ENCODE measurements at places on chromosomes 1 and 21. TPM values are rescaled to one million over a fixed set of nuclear protein-coding genes. Genes with fewer than 3 reads are reported as not detected.

IARS2 gene
- total RNA-seq, result 89.2 TPM

FTCD gene
- 0.17 TPM for total RNA-seq

SELENBP1 gene
- 5.3 TPM for total RNA-seq

WNT9A gene
- total RNA-seq, result 1.8 TPM

MOB3C gene
- 13.4 TPM for total RNA-seq

TSNAX gene
- total RNA-seq, result 38.0 TPM

KRTAP19-1 gene
- total RNA-seq, result not detected

DMBX1 gene
- not detected for total RNA-seq

KCNA3 gene
- not detected for total RNA-seq

NBPF10 gene
- total RNA-seq, result 0.28 TPM

KCNJ15 gene
- total RNA-seq, result 1.4 TPM

NTRK1 gene
- total RNA-seq, result not detected

IVL gene
- total RNA-seq, result not detected

RIMS3 gene
- 0.28 TPM for total RNA-seq

ASCL5 gene
- total RNA-seq, result not detected

CD101 gene
- total RNA-seq, result 0.17 TPM

LRRC39 gene
- not detected for total RNA-seq

CCDC27 gene
- total RNA-seq, result not detected

LCE3E gene
- not detected for total RNA-seq

TMCC2 gene
- 1.9 TPM for total RNA-seq

DPT gene
- not detected for total RNA-seq

KIRREL1 gene
- 35.4 TPM for total RNA-seq

EBNA1BP2 gene
- 89.9 TPM for total RNA-seq

AGT gene
- total RNA-seq, result under 0.01 TPM

VWA1 gene
- total RNA-seq, result 12.7 TPM

NTNG1 gene
- 0.05 TPM for total RNA-seq

MED8 gene
- 45.9 TPM for total RNA-seq

AQP10 gene
- total RNA-seq, result not detected

VWA5B1 gene
- total RNA-seq, result not detected

ADAMTS5 gene
- 0.34 TPM for total RNA-seq

COL8A2 gene
- 3.0 TPM for total RNA-seq

CA14 gene
- not detected for total RNA-seq

SLC35E2B gene
- 32.8 TPM for total RNA-seq

SYCP1 gene
- total RNA-seq, result not detected

KCNN3 gene
- 3.6 TPM for total RNA-seq

CYP4B1 gene
- total RNA-seq, result 0.17 TPM

IGSF8 gene
- total RNA-seq, result 16.6 TPM

BRINP2 gene
- not detected for total RNA-seq

LAX1 gene
- 0.19 TPM for total RNA-seq

PGM1 gene
- 41.1 TPM for total RNA-seq

GJB4 gene
- 0.05 TPM for total RNA-seq

OR6K2 gene
- total RNA-seq, result not detected

CD1C gene
- total RNA-seq, result not detected

TTC22 gene
- total RNA-seq, result not detected
